ENCODE measurements at places on chromosomes 3 and 15.

DNA sequence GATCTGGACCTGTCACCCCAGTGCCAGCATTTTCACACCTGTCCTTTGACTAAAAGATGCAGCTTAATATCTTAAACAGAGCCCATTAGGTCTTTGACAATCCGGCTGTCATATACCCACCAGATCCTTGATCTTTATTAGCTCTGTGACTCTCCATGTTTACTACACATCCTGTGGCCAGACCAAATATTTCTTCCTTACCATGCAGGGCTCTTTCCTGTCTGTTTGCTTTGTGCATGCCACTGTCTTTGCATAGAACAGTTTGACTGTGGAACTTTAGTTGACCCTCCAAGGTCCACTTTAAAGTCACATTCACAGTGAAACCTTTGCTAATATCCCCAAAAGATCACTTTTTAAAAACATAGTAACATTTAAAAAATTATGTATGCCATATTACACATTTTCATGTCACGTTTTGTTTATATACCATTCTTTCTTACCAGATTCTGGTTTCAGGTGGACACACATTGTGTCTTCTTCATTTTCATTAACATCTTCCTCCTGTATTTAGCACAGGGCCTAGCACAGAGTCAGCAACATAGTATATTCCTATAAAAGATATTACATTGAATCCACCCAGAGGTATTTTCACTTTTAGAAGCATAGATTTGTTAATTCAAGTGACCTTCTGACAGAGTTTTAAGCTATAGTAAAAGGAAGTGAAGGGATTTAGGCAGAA, 95.8 kb downstream of the RAP2B start:
- no peak for DNase-seq

DNA sequence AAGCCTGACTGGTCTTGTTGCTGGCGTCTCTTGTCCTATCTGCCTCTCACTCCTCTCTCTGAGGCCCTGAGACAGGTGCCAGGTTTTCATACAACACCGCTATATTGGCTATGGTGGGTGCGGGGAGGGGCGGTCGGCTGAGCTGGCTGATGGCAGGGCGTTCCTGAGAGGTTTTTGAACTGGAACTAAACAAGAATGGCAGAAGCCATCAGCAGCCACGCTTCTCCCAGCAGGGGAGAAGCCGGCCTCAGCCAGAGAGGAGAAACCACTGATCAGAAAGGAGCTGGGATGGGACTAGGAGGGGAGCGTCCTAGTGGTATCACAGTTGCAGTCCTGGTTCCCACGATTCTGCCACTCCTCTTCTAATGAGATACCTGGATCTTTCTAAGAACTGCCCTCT, 89.9 kb upstream of the PRR23E start:
- no peak for DNase-seq

DNA sequence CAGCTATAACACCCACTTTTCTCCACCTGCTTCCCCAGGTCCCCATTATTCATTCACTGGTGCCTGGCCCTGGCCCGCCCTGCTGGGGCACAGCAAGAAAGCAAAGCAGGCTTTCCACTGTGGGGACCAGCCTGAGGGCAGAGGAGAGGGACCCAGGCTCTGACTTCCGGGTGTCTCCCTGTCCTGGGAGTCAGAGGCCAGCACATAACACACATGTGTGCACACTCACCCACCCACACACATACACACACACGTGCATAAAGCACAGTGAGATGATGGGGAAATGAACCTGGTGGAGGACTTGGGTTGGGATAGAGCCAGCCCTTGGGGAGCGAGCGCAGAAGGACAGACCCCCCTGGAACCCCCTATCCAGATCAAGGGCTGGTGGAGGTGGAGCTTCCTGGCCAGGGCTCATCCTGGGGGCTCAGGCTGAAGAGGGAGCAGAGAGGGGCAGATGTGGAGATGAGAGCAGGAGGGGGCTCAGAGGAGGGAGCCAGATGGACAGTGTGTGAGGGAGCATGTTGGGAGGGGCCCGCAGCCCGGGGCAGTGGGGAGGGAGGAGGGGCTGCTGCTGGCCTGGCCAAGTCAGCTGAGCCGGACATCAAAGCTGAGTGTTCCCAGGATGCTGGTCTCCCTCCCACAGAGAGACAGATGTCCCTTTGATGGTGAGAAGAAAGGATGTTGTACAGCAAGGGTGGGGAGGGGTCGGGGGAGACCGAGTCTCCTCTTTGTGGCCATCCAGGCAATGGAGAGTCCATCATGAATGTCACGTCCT, 78.2 kb downstream of the LINGO1 start:
- no peak for DNase-seq

DNA sequence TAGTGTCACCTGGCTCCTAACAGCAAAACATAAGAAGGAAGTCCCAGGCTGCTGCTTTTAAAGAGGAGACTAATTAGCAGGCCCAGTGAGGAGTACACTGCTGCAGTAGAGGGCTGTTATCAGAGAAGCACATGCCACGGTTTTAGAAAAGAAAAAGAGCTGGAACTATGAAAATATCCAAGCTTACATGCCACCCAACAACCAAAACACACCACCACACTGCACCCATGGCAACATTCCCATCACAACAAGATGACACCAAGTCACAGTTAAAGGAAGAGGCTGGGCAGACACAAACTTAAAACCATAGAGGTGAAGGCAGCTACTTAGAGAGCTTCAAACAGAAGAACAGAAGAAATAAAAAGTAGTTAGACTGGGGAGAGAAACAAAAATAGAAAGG, 37.0 kb downstream of the NPTN start:
- no peak for DNase-seq

DNA sequence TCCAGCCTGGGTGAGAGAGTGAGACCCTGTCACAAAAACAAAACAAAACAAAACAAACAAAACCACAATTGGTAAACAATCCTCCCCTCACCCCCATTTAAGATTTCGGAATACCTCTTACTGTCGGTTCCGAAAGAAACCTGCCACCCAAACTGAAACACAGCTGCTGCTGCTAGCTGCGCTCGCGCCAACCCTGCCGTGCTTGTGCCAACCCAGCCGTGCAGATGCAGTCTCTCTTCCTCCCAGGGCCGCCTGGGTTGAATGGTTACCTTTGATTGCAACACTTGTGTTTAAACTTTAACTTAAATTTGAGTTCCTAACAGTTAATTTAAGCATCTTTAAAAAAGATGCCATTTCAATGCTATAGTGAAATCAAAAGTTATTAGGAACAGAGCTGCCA, 28.5 kb upstream of the SPTBN5 start:
- DNase-seq = no peak

GRCh38 chr3:20173844-20174410, 12.1 kb downstream of the SGO1 start:
- no peak for DNase-seq

GRCh38 chr3:128884992-128885391, 5.6 kb downstream of the ACAD9 start:
- no peak for DNase-seq

DNA sequence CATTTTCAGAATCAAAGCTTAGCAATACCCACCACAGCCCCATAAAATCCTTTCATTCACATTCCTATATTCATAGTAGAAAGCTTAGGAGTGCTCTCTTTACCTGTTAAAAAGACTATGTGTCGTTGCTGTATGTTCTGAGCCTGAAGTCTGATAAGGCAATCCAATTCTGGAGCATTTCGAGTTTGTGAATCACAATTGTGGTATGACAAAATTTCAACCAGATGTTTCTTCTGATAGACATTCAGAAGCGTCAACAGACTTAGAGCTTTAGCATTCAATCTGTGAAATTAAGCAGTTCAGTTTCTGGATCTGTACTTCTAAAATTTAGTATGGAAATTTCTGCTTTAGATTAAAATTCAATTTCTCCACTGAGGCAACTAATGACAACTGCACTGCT, 58.3 kb downstream of the TASOR start:
- DNase-seq = no peak

- DNase-seq = no peak
These were observed 88.3 kb downstream of the TMEM266 start for GRCh38 chr15:76147906-76148570.

- no peak for DNase-seq
These were observed 2.4 kb upstream of the ELP6 start for GRCh38 chr3:47515864-47516319.

GRCh38 chr3:193832833-193833413, 239.9 kb downstream of the OPA1 start:
- no peak for DNase-seq

DNA sequence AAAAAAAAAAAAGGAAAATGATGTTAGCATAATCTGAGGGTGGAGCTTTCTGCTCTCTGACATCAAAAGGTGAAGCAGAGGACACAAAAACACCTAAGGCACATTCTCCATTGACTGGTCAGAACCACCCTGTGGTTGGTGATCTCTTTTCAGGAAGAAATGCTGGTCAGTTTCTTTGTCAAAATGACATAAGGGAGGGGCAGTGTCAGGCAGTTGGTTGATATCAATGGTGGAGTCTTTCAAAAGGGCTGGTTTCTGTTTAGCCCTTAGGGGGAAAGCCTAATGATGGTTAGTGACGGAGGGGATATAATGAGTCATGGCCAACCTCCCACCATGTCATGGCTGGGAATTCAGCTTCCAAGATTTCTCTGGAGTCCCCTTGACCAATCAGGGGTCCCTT, 185.9 kb upstream of the GBE1 start:
- no peak for DNase-seq

DNA sequence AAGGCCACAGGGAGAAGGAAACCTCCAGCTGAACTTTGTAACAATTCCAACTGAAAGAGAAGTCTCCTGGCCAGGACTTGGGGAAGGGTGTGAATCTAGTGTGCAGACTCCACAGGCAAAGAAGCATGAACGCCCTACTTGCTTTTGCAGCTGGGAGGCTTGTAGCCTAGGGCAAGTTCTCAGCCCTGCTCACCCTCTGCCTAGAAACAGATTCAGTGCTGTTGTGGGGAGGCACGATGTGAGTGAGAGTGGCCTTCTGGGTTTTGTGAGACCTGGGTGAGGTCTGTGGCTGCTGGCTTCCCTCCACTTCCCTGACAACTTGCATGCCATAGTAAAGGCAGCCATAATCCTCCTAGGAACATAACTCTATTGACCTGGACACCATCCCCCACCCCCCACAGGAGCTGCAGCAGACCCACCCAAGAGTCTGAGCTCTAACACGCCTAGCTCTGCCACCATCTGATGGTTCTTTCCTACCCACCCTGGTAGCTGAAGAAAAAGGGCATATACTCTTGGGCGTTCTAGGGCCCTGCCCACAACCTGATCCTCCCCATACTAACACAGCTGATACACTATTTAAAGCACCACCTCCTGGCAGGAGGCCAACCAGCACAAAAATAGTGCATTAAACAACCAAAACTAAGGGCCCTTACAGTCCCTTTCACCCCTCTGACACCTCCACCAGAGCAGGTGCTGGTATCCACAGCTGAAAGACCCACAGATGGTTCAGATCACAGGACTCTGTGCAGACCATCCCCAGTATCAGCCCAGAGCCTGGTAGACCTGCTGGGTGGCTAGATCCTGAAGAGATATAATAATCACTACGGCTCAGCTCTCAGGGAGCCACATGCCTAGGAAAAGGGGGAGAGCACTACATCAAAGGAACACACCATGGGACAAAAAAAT, 426.5 kb downstream of the IGSF11 start:
- no peak for DNase-seq

DNA sequence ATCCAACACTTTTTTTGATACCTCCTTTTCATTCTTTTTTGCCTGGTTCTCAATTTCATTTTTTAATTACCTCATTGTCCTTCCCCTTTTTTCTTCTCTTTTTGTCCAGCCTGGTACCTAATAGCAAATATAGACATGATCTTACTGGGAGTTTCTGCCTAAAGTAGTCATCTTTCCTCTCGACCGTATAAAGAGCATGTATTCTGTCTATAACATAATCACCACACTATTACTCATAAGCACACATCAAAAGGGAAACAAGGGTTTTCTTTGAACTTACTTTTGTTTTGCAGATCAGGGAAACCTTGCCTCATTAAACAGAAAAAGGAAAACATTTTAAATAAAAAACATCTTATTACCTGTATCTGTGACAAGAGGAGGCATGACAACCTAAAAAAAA, 33.0 kb downstream of the FAM98B start:
- DNase-seq = no peak

DNA sequence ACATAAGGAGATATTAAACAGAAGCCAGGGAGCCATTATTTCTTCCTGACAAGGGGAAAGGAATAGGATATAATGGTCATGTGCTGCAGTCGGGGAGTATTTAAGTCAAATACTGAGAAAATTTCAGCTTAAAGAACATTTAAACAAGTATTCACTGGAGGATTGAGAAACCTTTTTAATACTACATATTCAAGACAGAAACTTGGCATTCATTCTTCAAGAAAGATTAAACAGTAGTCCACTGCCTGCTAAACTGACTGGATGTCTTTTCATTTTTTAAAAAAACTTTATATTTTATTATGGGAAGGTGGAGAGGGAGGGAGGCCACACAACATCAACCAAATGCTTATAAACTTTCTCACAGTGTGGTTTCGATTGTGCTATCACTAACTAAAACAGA, 107.4 kb upstream of the CBLB start:
- no peak for DNase-seq

DNA sequence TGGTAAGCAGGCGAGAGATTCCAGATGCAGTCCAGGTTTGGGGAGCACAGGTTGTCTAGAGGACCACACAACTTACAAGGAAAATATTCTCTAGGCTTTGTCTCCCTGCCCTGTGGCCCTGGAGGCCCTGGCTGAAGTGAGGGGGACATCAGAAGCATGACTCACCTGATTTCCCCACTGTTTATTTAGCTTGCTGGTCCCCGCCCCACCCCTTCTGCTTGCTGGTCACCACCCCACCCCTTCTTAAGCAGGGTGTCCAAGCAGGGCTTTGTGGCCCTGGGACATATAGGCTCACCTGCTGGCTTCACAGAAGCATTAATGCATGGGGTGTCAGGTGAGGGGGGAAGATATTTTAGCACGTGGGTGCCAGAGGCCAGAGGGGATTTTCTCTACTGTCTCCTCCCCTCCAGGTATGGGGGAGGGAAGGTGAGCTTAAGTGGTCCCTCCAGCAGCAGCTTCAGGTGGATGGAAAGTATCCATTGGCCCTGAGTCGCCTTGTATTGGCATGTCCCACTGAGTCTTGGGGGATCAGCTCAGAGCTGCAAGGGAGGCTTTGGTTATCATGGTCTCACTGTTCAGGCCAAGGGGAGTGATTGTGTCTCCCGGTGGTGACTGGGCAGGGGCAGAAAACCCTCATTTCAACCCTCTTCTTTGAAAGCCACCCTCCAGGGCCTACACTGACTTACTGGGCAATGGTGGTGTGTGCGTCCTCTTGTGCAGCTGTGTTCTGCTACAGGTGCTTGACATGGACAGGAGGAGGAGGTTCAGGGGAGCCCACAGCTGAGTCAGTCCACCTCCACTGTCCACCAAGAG, 49.8 kb downstream of the GASK1A start:
- DNase-seq = no peak

GRCh38 chr3:110343376-110343775, 728.2 kb upstream of the NECTIN3 start:
- no peak for DNase-seq

DNA sequence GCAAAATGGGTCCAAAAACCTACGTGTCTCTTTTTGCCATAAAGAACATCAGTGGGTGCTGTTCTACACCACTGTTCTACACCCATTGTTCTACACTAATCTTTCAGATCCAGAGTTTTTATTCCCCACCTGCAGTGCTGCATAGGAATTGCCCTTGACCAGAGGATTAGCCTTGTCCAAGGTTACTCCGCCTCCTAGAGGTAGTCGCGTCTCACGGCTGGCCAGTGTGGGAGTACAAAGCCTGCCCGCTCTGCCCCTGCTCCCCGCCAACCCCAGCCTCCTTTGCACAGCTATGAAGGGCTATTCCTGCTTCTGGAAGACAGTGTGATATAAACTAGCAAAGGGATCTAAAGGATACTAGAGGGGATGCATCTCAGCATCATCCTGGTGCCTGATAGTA, 222.1 kb upstream of the LMCD1 start:
- DNase-seq = no peak

- DNase-seq = no peak
These were observed at the start of gene LSAMP for GRCh38 chr3:116445311-116445841. Gene LSAMP (minus strand): TSS chr3:116445487.

GRCh38 chr15:48466079-48466478, 134.8 kb downstream of the DUT start:
- DNase-seq = no peak
